ENCODE measurements at places on chromosomes 3 and 15. TPM values are rescaled to one million over a fixed set of nuclear protein-coding genes. Genes with fewer than 3 reads are reported as not detected.

GRCh38 chr15:85614059-85614458 is 180.7 kb downstream of the KLHL25 start:
- H3K4me3 ChIP-seq: no peak overlapping the region
- H3K4me1 ChIP-seq: peaks cover 37% of the 10 kb centered on the region
- H3K27ac ChIP-seq: no peak overlapping the region
- no peaks in the 10 kb centered on the region for H3K27me3 ChIP-seq
- DNase-seq: no peak
- H3K36me3 ChIP-seq: peaks cover 3% of the 10 kb centered on the region

SH2D7 gene
- total RNA-seq: not detected

DNA sequence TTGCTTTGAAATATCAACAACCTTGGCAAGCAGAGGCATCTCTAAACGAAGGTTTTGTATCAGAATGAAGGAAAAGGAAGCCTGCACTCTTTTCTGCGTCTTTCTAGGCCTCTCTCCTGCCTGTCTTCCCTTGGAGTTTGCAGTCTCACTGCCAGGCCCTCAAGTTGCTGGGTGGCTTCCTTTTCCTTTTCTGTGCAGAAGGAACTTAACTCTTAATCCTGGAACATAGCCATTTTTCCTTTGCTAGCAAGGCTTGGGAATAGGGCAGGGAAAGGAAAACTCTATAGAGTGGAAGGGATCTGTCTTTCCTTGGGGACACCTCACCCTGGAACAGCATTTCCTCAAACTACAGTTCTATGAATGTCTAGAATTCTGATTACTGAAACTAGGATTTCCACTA is 32.8 kb downstream of the TLNRD1 start:
- DNase-seq: no peak
- H3K4me3 ChIP-seq: no peak overlapping the region
- no peak overlapping the region for H3K27ac ChIP-seq
- peaks cover 6% of the 10 kb centered on the region for H3K36me3 ChIP-seq

MUSTN1 gene
- total RNA-seq: 1.1 TPM

- DNase-seq: peak; percentile 48
- peaks cover 22% of the 10 kb centered on the region for H3K4me1 ChIP-seq
- H3K36me3 ChIP-seq: no peaks in the 10 kb centered on the region
- peak overlapping the region; percentile 31 for H3K27ac ChIP-seq
Observed at GRCh38 chr15:40313531-40314398, 6.0 kb upstream of the PLCB2 start.

DNA sequence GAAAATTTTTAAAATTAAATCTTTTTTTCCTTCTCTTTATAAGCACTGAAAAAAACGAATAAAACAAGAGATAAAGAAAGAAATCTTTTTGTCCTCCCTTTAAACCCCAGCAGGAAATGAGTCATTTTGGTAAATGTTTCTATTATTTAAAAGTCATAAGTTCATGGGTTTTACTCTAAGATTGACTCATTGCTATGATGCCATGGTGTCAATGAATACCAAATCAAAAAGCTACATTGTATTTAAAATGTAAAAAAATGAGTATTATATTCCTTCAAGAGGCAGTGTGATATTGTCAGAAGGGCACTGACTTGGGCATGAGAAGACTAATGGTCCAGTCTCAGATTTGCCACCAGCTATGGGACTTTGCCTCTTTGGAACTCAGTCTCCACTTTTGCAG is 303.4 kb upstream of the DNAJC19 start:
- H3K36me3 ChIP-seq: no peaks in the 10 kb centered on the region
- H3K27ac ChIP-seq: no peak overlapping the region
- H3K27me3 ChIP-seq: peaks cover 1% of the 10 kb centered on the region
- no peaks in the 10 kb centered on the region for H3K4me1 ChIP-seq

CDHR4 gene
- total RNA-seq: 0.22 TPM

DNA sequence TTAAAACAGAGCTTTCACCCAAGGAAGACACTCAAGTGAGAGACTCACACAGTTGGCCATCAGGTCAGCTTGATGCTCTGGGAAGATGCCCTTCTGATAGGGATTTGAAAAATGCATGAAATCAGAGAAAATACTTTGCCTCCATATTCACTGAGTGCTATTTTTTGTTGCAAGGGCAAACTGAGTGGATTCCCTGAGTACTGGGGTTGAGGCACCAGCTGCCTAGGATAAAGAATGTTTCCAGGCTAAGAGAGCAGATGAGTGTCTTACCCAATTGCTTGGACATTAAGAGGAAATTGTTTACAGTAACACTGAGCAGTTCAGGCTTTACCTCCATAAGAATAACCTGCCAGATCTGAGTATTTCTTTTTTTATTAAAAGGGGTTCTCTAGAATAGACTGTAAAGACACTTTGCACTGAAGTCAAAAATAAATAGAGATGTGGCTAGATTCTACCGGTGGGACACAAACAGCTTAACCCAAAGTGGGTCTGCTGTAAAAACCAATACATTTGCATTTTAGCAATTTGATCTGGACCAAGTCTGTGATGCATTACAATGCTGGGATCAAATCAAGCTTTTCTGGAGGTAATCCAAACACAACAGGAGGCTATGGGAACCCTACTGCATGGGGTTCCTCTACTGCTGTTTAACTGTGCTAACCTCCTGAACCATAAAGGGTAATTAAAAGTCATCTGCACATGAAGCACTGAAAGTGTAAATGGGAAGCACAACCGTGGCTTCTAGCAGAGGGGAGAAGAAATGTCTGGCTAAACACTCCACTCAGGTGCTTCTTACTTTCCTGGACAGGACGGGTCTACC is 238.8 kb upstream of the WNT5A start:
- no peak overlapping the region for H3K27ac ChIP-seq
- no peaks in the 10 kb centered on the region for H3K27me3 ChIP-seq
- no peak overlapping the region for H3K4me3 ChIP-seq
- no peaks in the 10 kb centered on the region for H3K36me3 ChIP-seq

DNA sequence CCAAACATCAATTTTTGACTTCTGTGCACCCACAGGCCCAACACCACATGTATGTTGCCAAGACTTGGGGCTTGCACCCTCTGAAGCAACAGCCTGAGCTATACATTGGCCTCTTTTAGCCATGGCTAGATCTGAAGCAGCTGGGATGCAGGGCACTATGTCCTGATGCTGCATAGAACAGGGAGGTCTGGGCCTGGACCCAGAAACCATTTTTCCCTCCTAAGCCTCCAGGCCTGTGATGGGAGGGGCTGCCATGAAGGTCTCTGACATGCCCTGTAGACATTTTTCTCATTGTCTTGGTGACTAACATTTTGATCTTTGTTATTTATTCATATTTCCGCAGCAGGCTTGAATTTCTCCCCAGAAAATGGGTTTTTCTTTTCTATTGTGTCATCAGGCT is 330.0 kb downstream of the PYDC2 start:
- no peaks in the 10 kb centered on the region for H3K4me1 ChIP-seq
- no peak for DNase-seq
- H3K36me3 ChIP-seq: no peaks in the 10 kb centered on the region
- no peaks in the 10 kb centered on the region for H3K27me3 ChIP-seq
- H3K4me3 ChIP-seq: no peak overlapping the region

CSPG4 gene
- not detected for total RNA-seq

- DNase-seq: no peak
- H3K4me3 ChIP-seq: no peak overlapping the region
- peaks cover 58% of the 10 kb centered on the region for H3K36me3 ChIP-seq
- H3K4me1 ChIP-seq: peaks cover 39% of the 10 kb centered on the region
Observed at GRCh38 chr3:128808672-128809071, 70.7 kb upstream of the ACAD9 start.

DNA sequence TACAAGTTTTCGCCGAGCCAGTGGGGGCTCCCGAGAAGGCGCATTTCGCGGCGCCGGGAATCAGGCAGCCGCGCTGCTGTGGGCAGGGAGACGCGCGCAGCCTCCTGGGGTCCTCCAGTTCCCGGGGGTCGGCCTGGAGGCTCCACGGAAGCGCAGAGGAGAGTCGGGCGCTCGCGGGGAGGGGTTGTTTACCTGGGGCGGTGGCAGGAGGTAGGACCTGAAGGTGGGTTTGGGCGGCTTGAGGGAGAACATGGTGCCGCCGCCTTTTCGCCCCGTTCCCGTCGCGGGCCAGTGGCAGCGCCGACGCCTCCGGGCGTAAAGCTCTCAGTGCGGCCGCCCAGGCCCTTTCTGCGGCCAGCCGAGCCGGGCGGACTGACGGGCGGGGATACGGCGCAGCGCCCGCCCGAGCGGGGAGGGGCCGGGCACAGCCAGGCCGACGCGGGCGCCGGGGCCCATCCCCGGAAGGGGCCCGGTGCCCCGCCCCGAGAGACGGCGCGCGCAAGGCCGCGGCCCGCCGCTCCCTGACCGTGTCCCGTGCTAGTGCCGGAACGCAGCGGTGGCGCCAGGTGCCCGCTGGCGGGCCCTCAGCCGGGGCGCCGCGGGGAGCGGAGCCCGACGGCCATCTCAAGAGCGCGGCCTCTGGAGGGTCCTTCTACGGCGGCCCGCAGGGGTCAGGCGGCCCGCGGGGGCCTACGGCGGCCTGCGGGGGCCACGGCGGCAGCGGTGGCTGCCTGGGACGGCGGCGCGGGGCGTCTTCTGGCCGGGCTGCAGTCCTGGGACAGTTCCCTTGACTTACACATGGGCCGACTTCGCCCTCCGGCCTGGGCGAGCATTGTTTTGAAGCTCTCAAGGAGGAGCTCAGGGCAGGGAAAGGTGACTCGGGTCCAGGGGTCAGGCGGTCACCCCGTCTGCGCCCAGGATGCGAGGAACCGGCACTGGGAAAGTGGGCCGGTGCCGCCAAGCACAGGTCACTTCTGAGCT is at the start of gene MTMR10:
Gene MTMR10 (minus strand): TSS at position 374 of the 981 bp plus-strand sequence. CDS start 122 bp downstream, at position 252.
- peak within 1 kb of the TSS; percentile 87 for H3K4me3 ChIP-seq
- peak; percentile 76 for DNase-seq
- H3K36me3 ChIP-seq: no peaks in the 10 kb centered on the region
- H3K27me3 ChIP-seq: no peaks in the 10 kb centered on the region
- H3K4me1 ChIP-seq: peaks cover 26% of the 10 kb centered on the region
- H3K27ac ChIP-seq: peak within 1 kb of the TSS; percentile 72

KBTBD13 gene
- total RNA-seq: not detected

C3orf20 gene
- total RNA-seq: 0.12 TPM

CLRN1 gene
- total RNA-seq: not detected

ZNF774 gene
- total RNA-seq: 0.68 TPM
